ENCODE measurements at places on chromosomes 5 and 9. TPM values are rescaled to one million over a fixed set of nuclear protein-coding genes. Genes with fewer than 3 reads are reported as not detected.

The ASPN gene
- total RNA-seq = 8.8 TPM

The ITK gene
- 2.2 TPM for total RNA-seq

The TXNDC8 gene
- total RNA-seq = not detected

The ADRA1B gene
- total RNA-seq = 2.9 TPM

The MOB3B gene
- 1.6 TPM for total RNA-seq

The WHRN gene
- total RNA-seq = 7.0 TPM

The ALDH7A1 gene
- total RNA-seq = 25.2 TPM

The TMEM252 gene
- not detected for total RNA-seq

The DCAF12 gene
- total RNA-seq = 16.1 TPM

The TSPAN17 gene
- total RNA-seq = 21.2 TPM

The C9orf153 gene
- total RNA-seq = 0.31 TPM

The UNC13B gene
- 23.0 TPM for total RNA-seq

The CDX1 gene
- total RNA-seq = not detected

The LTC4S gene
- total RNA-seq = 13.9 TPM

The MARVELD2 gene
- total RNA-seq = 2.2 TPM

The INSL6 gene
- not detected for total RNA-seq

The HEMGN gene
- 0.10 TPM for total RNA-seq

The CER1 gene
- not detected for total RNA-seq

The SLC9A3 gene
- total RNA-seq = 0.99 TPM

The IL4 gene
- total RNA-seq = not detected

The PCDHA5 gene
- not detected for total RNA-seq

The SNCAIP gene
- 2.9 TPM for total RNA-seq

The MYO10 gene
- 3.8 TPM for total RNA-seq

The MUSK gene
- 1.1 TPM for total RNA-seq

The ADGRD2 gene
- total RNA-seq = not detected

The NEUROG1 gene
- not detected for total RNA-seq

The TAF1L gene
- not detected for total RNA-seq

The SEMA5A gene
- 16.2 TPM for total RNA-seq

The PCDHGA1 gene
- total RNA-seq = 1.8 TPM

The CDH9 gene
- total RNA-seq = not detected

The ADGRV1 gene
- total RNA-seq = 0.32 TPM

Data from left cardiac atrium (tissue), 4 donors.